Breast epithelium (tissue), 4 donors: ENCODE measurements at places on chromosomes 1 and 21. TPM values are rescaled to one million over a fixed set of nuclear protein-coding genes. Genes with fewer than 3 reads are reported as not detected.

DNA sequence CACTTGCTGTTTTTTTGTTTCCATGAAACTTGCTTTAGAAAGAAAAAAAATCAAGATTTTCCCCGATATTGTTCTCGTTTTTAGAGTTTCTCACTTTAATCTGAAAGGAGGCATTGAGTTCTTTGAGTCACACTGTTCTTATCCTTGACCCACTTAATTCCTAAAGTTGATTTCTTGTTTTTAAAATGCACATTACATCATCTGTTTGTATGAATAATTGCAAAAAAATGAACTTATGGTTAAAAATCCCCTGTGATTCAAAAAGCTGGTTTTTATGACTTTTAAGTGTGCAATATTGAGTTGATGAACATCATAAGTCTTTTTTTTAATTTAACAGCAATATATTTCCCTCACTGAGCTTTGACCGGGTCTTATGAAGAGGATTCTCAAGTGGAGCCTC is 131.6 kb downstream of the SNX7 start:
- H3K27ac ChIP-seq: no peak overlapping the region
- H3K27me3 ChIP-seq: no peaks in the 10 kb centered on the region
- DNase-seq: no peak
- no peaks in the 10 kb centered on the region for H3K36me3 ChIP-seq
- no peak overlapping the region for H3K4me3 ChIP-seq

DNA sequence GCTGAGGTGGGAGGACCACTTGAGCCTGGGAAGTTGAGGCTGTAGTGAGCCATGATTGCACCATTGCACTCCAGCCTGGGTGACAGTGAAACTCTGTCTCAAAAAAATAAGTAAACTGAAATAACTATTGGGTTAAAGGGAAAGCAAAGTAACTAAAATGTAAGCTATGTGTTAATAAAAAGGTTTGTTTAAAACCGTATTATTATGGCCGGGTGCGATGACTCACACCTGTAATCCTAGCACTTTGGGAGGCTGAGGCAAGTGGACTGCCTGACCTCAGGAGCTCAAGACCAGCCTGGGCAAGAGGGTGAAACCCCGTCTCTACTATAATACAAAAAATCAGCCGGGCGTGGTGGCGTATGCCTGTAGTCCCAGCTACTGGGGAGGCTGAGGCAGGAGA is 27.0 kb downstream of the NVL start:
- no peaks in the 10 kb centered on the region for H3K4me1 ChIP-seq
- no peak overlapping the region for H3K27ac ChIP-seq
- H3K36me3 ChIP-seq: no peaks in the 10 kb centered on the region

DNA sequence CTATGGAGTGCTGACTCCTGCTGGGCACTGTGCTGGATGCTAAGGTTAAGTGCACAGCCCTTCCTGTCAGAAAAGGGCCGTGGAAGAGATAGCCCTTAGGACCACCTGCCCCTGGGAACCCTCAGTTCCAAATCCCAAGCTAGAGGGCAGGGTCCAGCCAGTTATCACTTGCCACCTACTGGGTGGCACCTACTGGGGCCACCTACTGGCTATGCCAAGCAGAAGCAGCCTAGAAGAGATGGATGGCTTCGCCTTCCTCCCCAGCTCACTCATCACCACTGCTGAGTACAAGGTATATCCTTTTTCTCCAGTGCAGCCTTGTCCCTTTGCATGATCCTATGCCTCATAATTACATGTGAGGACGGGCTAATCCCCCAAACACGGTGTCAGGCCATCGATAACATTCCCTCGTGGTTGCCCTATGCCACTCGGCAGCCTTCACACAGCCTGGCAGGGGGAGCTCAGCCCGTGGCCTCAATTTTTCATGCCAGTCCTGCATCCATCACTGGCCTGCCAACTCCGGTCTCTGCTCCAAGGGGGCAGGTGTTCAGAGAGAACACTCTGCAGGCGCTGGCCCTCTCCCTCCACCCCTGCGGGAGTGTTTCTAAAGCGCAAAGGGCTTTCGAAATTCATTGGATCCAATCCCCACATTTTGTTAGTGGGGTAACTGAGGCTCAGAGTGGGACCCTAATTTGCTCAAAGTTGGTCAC is 49.0 kb downstream of the SYT2 start:
- no peak overlapping the region for H3K27ac ChIP-seq
- no peaks in the 10 kb centered on the region for H3K36me3 ChIP-seq
- no peaks in the 10 kb centered on the region for H3K4me1 ChIP-seq
- H3K27me3 ChIP-seq: no peaks in the 10 kb centered on the region

DNA sequence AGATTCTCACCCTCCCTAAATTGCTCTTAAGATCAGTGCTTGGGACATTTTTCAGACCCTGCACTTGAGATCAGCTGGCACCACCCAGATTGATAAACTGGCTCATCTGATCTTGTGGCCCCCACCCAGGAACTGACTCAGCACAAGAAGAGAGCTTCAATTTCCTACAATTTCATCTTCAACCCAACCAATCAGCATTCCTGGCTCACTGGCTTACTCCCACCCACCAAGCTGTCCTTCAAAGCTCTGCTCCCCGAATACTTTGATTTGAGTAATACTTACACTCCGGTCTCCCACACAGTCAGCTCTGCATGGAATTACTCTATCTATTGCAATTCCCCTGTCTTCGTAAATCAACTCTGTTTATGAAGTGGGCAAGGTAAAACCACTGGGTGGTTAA is 461.9 kb upstream of the RGS18 start:
- no peaks in the 10 kb centered on the region for H3K36me3 ChIP-seq
- no peak overlapping the region for H3K4me3 ChIP-seq
- no peaks in the 10 kb centered on the region for H3K4me1 ChIP-seq
- no peak overlapping the region for H3K27ac ChIP-seq
- H3K27me3 ChIP-seq: no peaks in the 10 kb centered on the region

GRCh38 chr1:41724248-41724647 is 194.5 kb downstream of the HIVEP3 start:
- no peak overlapping the region for H3K27ac ChIP-seq
- H3K4me1 ChIP-seq: no peaks in the 10 kb centered on the region
- DNase-seq: no peak
- H3K27me3 ChIP-seq: no peaks in the 10 kb centered on the region
- H3K36me3 ChIP-seq: no peaks in the 10 kb centered on the region
- H3K4me3 ChIP-seq: no peak overlapping the region

- no peak overlapping the region for H3K27ac ChIP-seq
- no peaks in the 10 kb centered on the region for H3K36me3 ChIP-seq
Measured at GRCh38 chr21:26788790-26789189, 56.4 kb downstream of the ADAMTS1 start.

- no peaks in the 10 kb centered on the region for H3K36me3 ChIP-seq
- H3K4me1 ChIP-seq: no peaks in the 10 kb centered on the region
- no peak overlapping the region for H3K27ac ChIP-seq
Measured at GRCh38 chr1:162878000-162878596, 17.1 kb upstream of the CCDC190 start.

MMP23B gene
- 2.7 TPM for total RNA-seq

LCK gene
- 2.4 TPM for total RNA-seq

VWA5B1 gene
- 0.29 TPM for total RNA-seq
